ENCODE measurements at places on chromosomes 7 and 10. TPM values are rescaled to one million over a fixed set of nuclear protein-coding genes. Genes with fewer than 3 reads are reported as not detected.

The PARD3 gene
- not detected for total RNA-seq

The SPDYE8 gene
- total RNA-seq = not detected

DNA sequence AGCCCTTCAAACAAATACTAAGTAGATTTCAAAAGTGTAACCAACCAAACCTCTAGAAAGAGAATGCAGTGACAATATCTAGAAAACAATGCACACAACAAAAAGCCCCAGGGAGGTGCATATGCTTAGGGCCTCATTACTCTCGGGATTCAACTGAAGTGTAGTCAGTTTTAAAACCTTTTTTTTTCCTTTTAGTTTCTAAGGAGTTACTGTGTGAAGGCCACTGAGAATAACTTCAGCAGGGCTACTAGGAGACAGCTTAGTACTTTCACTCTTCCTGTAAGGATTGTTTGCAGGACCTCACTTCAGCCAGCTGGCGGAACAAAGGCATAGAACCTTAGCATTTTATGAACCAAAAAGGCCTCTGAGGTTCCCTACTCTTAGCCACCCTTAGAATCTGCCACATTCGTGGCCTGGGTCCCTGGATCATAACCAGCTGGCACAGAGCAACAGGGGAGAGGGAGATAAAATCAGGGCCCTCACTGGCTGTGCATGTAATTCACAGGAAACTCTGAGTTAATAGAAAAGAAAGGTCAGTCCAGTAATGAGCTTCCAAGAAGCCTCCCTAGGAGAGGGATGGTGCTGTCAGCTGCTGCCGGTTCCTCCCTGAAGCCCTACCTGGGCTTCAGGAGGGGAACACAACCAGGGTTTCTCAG, 3.6 kb downstream of the VOPP1 start:
- peaks cover 78% of the 10 kb centered on the region for H3K4me1 ChIP-seq
- DNase-seq = no peak
- no peaks in the 10 kb centered on the region for H3K27me3 ChIP-seq
- H3K4me3 ChIP-seq = peak overlapping the region; percentile 92
- H3K36me3 ChIP-seq = peaks cover 33% of the 10 kb centered on the region

- H3K4me1 ChIP-seq = peaks cover 6% of the 10 kb centered on the region
- peaks cover 19% of the 10 kb centered on the region for H3K27me3 ChIP-seq
- H3K27ac ChIP-seq = no peak overlapping the region
- no peak overlapping the region for H3K4me3 ChIP-seq
These were observed 21.4 kb downstream of the KCNK18 start for GRCh38 chr10:117218654-117219053.

DNA sequence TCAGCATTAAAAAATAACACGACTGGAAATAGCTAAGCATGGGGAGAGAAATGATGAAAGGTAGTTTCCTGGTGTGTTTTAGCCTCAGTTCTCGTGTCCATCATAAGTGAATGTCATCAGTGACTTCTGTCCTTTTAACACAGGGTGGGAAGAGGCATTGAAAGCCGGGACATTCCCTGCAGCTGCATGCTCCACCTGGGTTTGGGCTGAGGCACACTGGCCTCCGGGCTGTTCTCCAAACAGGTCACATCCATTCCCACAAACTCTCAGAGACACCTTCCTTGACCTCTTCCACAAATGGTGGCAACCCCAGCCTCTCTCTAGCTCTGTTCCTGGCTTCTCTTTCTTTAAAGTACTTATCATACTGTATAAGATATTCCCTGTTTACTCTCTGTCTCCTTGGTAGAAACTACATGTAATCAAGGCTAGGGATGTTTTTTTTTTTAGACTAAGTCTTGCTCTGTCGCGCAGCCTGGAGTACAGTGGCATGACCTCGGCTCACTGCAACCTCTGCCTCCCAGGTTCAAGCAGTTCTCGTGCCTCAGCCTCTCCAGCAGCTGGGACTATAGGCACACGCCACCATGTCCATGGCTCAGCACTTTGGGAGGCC, 22.6 kb downstream of the BAIAP2L1 start:
- no peak overlapping the region for H3K27ac ChIP-seq
- no peaks in the 10 kb centered on the region for H3K27me3 ChIP-seq
- H3K4me3 ChIP-seq = no peak overlapping the region
- DNase-seq = no peak
- no peaks in the 10 kb centered on the region for H3K4me1 ChIP-seq
